ENCODE measurements at places on chromosomes 12 and 14.

GRCh38 chr14:50862036-50862570 is 9.8 kb upstream of the ABHD12B start:
- DNase-seq, result no peak

DNA sequence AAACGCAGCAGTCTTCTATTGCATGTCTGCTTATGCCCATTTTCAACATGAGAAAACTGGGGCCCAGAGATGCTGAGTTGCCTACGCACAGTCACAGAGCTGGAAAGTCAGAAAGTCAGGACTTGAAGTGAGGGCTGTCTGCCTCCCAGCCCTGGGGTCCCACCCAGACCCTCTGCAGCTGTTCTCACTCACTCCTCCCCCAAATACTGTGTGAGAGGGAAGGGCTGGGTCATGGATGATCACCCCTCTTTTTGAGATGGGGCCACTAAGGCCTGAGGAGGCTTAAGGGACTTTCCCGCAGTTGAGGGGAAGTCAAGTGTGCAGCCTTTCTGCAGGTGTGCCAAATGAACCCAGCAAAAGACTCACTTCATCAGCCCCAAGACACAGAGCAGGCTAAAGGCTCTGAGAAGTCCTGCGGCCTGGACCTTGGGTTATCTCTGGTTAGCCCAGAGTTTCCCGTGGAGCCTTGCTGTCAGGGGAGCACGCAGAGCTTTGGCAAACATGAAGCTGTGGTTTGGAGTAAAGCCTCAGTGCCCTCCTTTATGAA is 18.7 kb downstream of the DTX1 start:
- no peak for DNase-seq

GRCh38 chr12:67002720-67003119 is 266.4 kb upstream of the CAND1 start:
- no peak for DNase-seq

DNA sequence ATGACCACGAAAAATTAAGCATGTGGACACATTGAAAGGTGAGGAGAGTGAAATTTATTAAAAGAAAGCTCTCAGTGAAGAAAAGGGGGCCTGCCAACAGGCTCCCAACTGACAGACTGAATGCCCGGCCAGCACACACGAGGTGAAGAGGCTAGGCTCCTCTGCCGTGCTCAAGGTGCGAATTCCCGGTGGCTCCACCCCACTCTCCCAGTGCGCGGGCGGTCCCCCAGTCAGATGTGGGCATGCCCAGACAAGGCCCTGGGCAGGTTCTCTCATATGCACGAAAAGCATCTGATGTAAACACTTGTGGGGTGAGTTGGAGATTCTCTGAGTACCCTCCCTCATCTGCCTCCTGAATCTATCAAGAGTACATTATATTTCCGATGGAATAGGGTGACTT is 48.5 kb upstream of the OSBPL8 start:
- DNase-seq, result no peak

DNA sequence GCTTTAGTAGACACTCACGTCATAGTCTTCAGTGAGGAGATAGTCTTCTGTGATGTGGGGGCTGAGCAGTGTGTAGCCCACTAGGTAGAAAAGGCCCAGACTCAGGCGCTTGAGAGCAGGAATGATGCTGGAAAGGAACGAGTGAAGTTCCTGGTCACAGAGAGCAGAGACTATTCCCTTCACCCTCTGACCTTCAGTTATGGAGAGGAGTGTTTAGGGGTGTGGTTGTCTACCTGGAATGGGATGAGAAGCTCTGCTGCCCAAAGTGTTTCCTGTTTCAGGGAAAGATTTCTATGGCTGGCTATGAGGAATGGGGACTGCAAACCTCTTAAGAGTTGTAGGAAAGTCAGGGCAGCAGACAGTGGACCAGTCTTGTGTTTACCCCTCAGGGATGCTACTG is 8.7 kb downstream of the EMG1 start:
- DNase-seq, result no peak

GRCh38 chr14:74015963-74016362 is 3.1 kb downstream of the ENTPD5 start:
- no peak for DNase-seq

DNA sequence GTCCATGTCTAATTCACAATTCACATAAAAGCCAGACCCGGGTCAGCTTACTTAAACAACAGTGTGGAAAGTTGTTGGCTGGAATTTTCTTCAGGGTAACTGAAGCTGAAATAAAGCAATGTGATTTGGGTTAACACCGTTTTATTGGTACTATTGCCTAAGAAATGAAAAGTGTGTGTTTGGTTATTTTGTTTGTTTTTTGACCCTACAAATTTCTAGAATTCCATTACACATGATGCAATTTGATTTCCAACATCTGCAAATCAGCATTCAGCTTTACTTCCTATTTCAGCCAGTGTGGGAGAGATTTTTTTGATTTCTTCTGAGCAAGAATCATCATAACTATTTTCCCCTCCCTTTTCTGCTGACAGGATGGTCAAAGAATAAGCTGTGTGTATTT is 45.7 kb upstream of the CLMN start:
- no peak for DNase-seq

- no peak for DNase-seq
Observed at GRCh38 chr12:53208435-53208834, 1.4 kb upstream of the ITGB7 start.

GRCh38 chr12:75981247-75982168 is 50.1 kb downstream of the PHLDA1 start:
- DNase-seq, result no peak

DNA sequence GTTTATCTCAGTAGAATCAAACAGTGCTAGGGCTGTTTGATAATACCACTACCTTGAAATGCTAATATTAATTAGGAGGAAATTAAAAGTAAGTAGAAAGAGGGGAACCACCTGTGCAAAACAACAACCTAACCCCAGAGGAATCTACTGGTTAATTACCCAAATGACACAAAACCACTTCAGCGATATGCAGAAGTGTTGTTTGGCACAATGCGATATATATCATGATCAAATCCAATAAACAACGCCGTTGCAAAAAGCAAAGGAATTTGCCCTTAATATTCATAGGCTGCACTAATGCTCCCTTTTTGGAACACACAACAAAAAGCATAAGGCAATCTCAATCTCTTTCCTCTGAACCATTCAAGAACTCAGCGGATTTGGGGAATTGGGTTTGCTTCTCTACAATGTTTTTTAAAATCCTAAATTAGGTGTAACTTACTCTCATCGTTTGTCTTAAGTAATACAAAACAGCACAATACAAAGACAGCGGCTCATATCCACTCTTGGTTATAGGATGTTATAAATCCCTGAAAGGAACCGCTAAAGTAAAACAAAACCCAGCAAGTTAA is 1.5 kb downstream of the MAP4K5 start:
- peak; percentile 21 for DNase-seq

GRCh38 chr14:105439710-105440553 is 20.3 kb downstream of the MTA1 start:
- DNase-seq, result no peak

- no peak for DNase-seq
Observed at GRCh38 chr14:101478096-101478495, 83.2 kb upstream of the DIO3 start.

- DNase-seq, result no peak
Observed at GRCh38 chr14:60188696-60189095, 23.5 kb upstream of the DHRS7 start.

- no peak for DNase-seq
Observed at GRCh38 chr12:5333096-5333495, 98.8 kb upstream of the NTF3 start.

DNA sequence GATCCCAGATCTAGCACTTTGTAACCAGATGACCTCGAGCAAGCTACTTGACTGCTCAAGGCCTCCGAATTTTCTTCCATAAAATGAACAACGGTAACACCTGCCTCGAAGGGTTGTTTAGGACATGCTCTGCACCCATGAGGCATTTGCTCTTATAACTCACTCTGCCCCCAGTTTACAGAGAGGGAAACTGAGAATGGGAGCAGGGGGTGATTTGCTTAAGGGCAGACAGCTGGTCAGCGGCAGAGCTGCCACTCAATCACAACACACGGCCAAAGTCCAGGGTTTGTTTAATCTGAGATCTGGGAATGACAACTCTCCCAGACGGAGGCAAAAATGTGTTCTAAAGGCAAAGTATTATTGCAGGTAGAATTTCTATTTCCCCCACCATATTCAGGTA is 156.3 kb downstream of the RIMBP2 start:
- no peak for DNase-seq

- no peak for DNase-seq
Observed at GRCh38 chr12:131829356-131829747, 1.2 kb downstream of the MMP17 start.

DNA sequence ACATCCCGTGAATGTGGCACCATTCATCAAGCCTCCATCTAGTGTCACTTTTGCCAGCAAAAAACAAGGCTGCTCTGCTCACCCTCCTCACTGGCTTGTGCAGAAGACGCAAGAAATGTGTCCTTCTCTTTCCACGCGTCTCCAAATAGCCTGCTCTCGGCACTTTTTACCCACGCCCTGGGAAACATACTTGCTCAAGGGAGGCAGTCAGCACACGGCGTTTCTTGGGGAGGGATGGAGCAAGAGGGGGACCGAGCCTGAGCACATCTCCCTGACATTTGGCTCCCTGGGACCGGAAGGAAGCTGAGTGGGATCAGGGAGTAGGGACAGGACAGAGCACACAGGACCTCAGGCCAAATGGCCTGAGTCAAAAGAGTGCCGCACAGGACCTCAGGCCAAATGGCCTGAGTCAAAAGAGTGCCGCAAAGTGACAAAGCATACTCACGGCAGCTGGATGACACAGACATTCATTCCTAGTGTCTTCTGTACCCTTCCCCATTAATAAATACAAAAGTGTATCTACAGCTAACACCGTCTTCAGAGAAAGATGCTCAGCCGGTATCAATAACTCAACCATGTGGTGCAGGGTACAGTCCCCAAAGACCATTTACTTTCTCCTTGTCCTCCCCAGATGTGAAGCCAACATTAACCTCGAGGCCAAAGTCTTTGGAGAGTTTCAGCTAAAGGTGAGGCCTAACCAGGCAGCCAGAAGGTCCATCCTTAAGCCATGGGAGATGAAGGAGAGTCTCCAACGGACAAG is 7.1 kb downstream of the BCL11B start:
- no peak for DNase-seq

DNA sequence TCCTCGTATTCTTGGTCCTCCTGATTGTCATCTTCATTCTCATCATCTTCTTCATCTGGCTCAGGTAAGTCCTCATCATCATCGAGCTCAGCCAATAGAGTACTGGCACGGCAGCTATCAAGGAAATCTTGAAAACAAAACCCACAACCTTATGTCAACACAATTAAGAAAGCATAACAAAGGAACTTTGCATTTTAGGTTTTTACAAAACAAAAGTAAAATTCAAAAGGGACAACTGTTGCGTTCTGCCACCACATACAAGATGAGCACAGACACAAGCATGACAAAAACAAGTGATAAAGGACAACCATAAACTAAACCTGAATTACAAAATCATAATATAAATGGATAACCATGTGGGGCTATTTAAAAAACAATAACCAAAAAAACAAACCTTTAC is 84.7 kb downstream of the HECTD1 start:
- no peak for DNase-seq

DNA sequence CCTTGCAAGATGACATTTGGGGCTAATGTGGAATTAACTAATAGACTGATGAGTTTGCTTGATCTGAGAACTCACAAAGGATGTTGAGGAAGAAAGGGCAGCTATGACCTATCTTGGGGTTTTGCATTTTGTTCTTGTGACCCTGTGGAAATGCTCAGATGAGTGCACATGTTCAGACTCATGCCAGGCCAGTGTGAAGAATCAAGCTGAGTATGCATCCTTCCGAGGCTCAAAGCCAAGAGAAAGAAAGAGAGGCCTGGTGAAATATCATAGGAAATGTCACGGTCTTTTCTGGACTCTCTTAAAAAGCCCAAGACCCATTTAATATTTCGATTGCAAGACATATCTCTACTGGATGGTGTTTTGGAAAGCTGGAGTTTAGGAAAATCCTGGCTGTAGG is 96.3 kb downstream of the CACNA1C start:
- DNase-seq, result no peak

Measured in astrocyte of the spinal cord (primary cell).